ENCODE measurements at places on chromosomes 5 and 9. TPM values are rescaled to one million over a fixed set of nuclear protein-coding genes. Genes with fewer than 3 reads are reported as not detected.

The PCDH12 gene
- total RNA-seq, result not detected

The PAIP2 gene
- 80.9 TPM for total RNA-seq

The LAMC3 gene
- 2.1 TPM for total RNA-seq

The PCDHA4 gene
- 1.8 TPM for total RNA-seq

The GPSM1 gene
- 13.6 TPM for total RNA-seq

The CDX1 gene
- total RNA-seq, result not detected

The ZNF474 gene
- total RNA-seq, result 0.21 TPM

The DRD1 gene
- 0.07 TPM for total RNA-seq

The ANXA2R gene
- 3.1 TPM for total RNA-seq

The SLC36A2 gene
- total RNA-seq, result not detected

The NR2F1 gene
- total RNA-seq, result 4.3 TPM

The ZFP37 gene
- total RNA-seq, result 1.7 TPM

The SPINK6 gene
- 0.27 TPM for total RNA-seq

The CDKN2B gene
- total RNA-seq, result not detected

The LOX gene
- total RNA-seq, result 1.6 TPM

The GRXCR2 gene
- not detected for total RNA-seq

The PIP5K1B gene
- not detected for total RNA-seq

The PCDHB3 gene
- 0.30 TPM for total RNA-seq

The CKMT2 gene
- total RNA-seq, result not detected

The MZB1 gene
- 0.20 TPM for total RNA-seq

The F12 gene
- total RNA-seq, result 21.1 TPM

The CCIN gene
- not detected for total RNA-seq

The RGP1 gene
- total RNA-seq, result 19.1 TPM

The MARCOL gene
- total RNA-seq, result not detected

The TCF7 gene
- total RNA-seq, result 11.2 TPM

Data from A549 treated with dexamethasone at 1 μM for 4 hours (cell line).